ENCODE measurements at places on chromosomes 13 and 19.

- no peak for DNase-seq
Observed at GRCh38 chr13:75829830-75830229, 193.7 kb downstream of the LMO7 start.

GRCh38 chr13:60583196-60583888, 186.3 kb downstream of the TDRD3 start:
- DNase-seq = no peak

- DNase-seq = no peak
Observed at GRCh38 chr13:80001510-80001842, 339.4 kb downstream of the SPRY2 start.

GRCh38 chr19:43634506-43634871, 5.2 kb downstream of the CADM4 start:
- no peak for DNase-seq

- no peak for DNase-seq
Observed at GRCh38 chr19:23415034-23415433, 19.8 kb upstream of the ZNF91 start.

- DNase-seq = peak; percentile 31
Observed at GRCh38 chr13:81171065-81171647, 830.2 kb upstream of the SPRY2 start.

DNA sequence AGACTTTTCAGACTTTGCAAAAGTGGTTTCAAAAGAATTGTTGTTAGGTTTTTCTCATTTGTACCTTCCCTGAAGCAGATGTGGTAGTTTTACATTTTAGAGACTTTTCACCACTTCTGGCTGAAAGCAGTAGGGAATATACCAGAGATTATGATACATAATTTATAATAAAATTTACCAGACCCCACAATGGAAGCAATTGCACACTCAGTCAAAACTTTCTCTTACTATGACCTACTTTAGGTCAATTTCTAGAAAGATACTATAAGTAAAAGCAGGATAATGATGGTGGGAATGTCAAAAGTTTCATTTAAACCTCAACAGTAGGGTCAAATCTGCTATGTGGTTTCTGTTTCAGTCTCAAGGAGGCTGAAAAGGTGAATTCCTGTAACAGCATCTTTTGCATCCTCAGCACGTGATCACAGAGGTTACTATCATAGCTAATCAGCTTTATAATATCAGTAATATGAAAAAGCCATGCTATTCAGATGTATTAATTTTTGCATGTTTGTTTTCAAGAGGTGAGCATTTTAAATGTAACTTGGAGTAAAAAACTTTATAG, 26.9 kb downstream of the PCCA start:
- no peak for DNase-seq

DNA sequence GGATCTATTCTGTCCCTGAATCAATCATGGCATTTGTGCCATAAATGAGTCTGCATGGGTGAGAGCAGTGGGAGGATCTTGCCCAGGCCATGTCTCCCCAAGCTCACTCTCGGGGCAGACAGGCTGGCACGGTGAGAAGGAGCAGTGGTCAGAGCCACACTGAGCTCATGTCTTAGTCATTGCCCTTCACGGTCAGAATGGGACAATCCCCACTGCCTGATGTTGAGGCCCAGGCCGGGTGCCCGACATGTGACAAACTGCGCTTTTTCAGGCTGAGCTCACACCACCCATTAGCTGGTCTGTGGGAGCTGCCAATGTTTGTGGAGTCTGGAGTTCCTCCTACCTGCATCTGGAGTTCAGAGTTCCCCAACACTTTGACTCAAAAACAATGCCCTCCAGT, 481.9 kb downstream of the COG6 start:
- DNase-seq = no peak
